Stimulated activated naive CD8-positive, alpha-beta T cell treated with anti-CD3 and anti-CD28 coated beads, Interleukin-15, Interleukin-2, amounts not matched to agents 100 U/mL and 50 U/mL, for 24 hours (primary cell): ENCODE measurements at places on chromosomes 7 and 10.

- DNase-seq = no peak
Observed at GRCh38 chr10:114811862-114812261, 9.7 kb upstream of the FHIP2A start.

DNA sequence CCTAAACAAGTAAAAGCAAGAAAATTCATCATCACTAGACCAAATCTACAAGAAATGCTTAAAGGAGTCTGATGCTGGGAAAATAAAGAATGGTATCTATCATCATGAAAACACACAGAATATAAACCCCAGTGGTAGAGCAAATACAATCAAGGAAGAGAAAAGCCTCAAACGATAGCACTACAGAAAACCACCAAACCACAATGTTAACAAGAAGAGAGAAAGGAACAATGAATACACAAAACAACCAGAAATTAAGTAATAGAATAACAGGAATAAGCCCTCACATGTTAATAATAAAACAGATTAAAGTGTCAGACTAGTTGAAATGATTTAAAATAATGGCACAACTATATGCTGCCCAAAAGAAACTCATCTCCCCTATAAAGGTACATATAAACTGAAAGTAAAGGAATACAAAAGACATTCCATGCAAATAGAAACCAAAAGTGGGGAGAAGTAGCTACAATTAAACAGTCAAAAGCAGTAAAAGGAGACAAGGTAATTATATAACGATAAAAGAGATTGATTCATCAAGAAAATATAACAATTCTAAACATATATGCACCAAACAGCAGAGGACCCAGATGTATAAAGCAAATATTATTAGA lies 77.3 kb downstream of the JMJD1C start:
- no peak for DNase-seq

GRCh38 chr10:114279289-114279688 lies 40.2 kb downstream of the VWA2 start:
- no peak for DNase-seq

DNA sequence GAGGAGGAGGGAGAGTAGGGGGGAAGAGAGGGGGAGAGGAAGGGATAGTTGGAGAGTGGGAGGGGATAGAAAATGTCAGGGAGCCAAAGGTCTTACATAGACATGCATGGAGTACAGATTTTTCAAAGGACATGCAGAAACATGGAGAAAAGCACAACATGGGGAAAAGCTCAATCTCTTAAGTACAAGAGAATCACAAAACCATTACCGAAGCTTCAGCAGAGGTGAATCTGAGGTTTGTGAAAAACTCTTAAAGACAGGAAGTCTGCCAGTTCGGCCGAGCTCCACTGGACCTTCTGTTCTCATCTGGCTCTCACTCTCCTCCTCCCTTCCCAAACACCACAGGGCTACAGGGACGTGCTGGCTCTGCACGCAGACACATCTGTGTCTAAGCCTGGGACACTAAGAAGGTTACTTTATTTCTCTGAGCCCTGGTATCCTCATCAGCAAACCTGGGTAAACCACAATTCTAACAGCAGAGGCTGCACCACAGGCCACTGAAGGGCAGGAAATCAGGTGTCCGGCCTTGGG lies 133.9 kb downstream of the COBL start:
- DNase-seq = no peak

- no peak for DNase-seq
Observed at GRCh38 chr7:55690-56248, 136.6 kb upstream of the FAM20C start.

GRCh38 chr7:156497776-156498509 lies 142.6 kb upstream of the RNF32 start:
- DNase-seq = no peak

GRCh38 chr7:47458057-47458456 lies 123.9 kb downstream of the TNS3 start:
- no peak for DNase-seq

DNA sequence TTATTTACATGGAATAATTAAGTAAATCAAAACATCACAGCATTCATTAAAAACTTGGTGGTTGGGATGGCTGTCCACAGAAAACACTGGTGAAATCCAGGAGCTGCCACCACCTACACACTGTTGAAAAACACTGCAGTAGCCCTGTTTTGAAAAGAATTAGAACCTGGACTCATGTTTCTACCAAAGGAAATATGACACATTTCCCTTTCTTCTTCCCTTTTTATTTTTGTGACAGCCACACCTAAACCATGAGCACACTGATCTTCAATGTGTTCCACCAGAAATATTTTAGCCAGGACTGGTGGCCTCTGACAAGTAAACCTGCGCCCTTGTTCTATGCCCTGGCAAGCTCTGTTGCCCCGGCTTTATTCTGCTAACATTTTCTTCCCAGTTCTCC lies 3.3 kb downstream of the TMEM140 start:
- no peak for DNase-seq

GRCh38 chr7:55887821-55888247 lies 578 bp downstream of the ZNF713 start:
- DNase-seq = no peak

GRCh38 chr7:135235841-135236240 lies 2.2 kb downstream of the STRA8 start:
- no peak for DNase-seq

- no peak for DNase-seq
Observed at GRCh38 chr7:70598976-70599375, 533.0 kb upstream of the GALNT17 start.

DNA sequence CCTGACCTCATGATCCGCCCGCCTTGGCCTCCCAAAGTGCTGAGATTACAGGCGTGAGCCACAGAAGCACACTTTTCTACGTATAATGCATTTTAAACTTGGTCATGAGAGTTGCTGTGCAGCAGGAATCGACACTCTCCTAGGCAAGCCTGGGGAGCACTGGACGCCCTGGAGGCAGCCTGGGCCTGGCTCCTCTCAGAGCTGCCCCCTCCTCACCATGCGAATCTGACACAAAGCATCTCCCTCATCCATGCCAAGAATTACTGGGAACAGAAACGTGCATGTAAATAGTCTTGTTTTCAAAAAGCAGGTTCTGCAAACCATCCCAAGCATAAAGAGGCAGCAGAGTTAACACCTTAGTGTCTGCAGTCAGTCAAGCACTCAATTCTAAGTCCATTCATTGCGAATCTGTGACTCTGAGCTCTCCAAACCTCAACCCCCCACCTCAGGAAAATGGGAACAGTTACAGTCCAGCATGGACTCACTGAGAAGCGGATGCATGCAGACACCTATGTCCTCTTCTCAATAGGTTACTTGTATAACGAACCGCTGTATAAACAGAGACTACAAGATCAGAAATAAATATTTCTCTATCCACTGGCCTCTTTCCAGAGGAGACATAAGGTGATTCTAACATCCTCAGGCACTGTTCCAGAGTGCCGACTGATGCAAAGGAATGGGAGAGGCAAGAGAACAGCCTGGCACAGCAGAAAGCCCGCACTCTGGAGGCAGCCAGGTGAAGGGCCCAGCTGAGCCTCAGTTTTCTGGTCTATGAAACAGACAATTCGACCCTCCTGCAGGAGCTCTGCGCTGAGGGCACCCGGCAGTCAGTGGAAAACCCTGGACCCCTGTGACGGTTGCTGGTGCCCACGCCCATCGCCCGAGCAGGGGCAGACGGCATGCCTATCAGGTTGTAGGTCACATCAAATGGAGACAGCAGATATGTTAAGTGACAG lies 68.9 kb downstream of the MAD1L1 start:
- DNase-seq = no peak

- DNase-seq = no peak
Observed at GRCh38 chr7:91494450-91494849, 230.2 kb downstream of the FZD1 start.

- DNase-seq = no peak
Observed at GRCh38 chr10:34299105-34299611, 515.9 kb downstream of the PARD3 start.

GRCh38 chr7:10346032-10346431 lies 627.6 kb upstream of the PHF14 start:
- DNase-seq = no peak
